ENCODE measurements at places on chromosomes 11 and 22.

DNA sequence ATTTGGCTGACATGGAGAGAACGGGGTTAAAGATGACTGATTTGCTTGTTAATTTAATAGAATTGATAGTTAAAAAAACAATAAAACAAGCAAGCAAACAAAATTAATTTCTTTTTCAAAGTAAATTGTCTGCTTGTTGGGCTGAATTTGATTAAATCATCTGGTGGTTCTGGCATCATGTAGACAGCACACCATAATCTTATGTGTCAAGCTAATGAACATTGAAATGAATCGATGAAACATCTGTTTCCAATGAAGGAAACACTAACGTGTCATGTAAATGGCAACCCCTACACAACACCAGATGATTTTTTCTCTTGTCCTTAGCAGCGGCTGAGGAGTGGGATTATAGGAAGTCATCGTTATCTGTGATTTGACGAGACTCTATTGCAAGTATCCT lies 399.6 kb upstream of the RAG2 start:
- no peak for DNase-seq

DNA sequence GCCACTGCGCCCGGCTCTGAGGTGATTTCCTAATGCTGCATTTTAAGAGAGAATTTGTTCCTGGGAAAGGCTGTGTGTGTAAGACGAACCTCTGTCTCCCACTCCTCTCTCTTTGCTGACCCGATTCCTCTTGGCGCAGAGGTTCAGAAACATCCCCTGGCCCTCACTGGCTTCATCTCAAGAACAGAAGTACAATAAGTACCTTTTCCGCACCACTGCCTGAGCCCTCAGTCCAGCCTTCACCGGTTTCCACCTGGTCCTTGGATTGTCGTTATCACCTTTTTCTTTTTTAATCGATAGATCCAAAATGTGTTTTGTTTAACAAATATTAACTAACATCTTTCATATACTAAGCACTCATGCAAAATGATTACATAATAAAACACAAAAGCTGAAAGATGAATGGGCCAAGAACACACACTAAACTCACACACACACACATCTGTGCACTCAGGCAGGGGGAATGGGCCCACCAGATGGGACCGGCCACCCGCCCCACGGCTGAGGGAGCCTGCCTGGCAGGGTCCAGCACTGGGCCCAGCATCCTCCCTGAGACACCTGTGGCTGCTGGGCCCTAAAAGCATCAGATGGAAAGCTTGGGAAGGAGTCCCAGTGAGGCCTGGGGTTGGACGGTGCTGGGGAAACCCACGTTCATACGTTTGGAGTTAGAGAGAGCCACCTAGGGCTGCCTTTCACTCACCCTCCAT lies 50.4 kb upstream of the A4GALT start:
- DNase-seq, result no peak

- no peak for DNase-seq
These were observed 298.7 kb upstream of the DDI1 start for GRCh38 chr11:103737747-103738146.

- no peak for DNase-seq
These were observed 9.2 kb downstream of the OR5A2 start for GRCh38 chr11:59417023-59417422.

GRCh38 chr11:117528097-117528721 lies 200.6 kb downstream of the CEP164 start:
- DNase-seq, result no peak

DNA sequence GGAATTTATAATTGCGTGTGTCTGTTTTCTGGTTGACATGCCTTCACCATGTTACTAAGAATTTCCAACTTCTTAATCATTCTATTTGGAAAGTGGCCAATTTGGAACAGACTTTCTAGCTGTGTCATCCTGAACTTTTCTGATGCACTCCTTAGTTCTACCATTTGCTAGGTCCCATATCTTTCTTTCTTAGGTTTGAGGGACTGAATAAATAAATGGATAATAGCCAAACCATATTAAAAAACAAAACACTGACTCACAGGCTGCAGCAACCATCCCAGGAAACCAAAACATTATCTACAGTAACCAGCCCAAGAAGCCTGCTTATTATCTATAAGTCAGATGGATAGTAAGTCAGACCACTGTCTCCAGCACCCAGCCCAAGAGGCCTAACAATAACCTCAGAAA lies 57.5 kb upstream of the PLET1 start:
- no peak for DNase-seq

GRCh38 chr22:19407649-19408606 lies 23.6 kb downstream of the HIRA start:
- no peak for DNase-seq

DNA sequence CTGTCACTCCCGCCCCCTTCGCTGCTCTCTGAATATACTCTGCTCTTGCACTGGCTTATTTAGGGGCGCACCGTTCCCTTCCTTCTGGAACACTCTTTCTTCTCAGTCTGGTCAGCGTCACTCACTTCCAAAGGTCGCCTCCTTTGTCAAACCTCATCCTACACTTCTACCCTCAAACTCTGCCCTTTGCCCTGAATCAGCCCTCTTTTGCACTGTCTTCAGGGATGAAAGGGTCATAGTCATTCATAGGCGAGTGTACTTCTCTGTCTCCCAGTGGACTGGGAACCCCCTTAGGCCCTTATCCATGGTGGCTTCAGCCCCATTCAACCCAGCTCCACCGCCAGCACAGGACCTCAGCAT lies 15.4 kb downstream of the MOGAT2 start:
- DNase-seq, result no peak

- DNase-seq, result no peak
These were observed 10.8 kb downstream of the SRRD start for GRCh38 chr22:26494506-26494905.

DNA sequence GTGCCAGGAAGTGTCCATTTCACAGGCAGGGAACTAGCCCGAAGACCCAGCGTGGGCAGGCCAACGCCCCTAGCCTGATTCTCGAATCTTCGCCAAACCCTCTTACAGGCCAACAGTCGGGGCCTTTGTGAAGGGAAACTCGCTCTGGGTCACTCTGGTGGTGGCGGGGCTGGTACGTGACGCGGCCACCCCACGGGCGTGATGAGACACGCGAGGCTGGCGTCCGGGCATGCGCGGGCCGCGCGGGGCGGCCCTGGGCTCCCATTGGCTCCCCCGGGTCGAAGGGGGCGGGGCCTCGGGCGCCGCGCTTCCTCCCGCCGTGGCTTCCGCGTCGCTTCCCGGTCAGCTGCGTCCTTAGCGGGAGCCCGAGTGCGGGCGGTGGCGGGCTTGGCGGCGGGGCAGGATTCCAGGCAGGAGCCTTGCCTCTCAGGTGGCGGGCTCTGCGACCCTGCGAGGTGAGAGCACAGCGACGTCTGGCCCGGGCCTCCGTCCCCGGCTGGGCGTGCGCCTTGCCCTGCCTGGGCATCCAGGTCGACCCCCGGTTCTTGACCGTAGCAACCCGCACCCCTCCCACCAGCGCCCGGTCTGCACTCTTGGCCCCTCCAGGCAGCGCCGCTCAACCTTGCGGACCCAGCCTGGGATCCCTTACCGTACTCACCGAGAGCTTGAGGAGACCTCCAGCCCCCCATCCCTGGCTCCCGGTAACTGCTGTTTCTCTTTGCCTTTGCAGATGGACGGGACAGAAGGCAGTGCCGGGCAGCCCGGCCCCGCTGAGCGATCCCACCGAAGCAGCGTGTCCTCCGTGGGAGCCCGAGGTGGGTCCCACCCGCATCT lies at the start of gene FRMD8:
Gene FRMD8, plus strand, starts transcription at position 331 of the 834 bp plus-strand sequence. Its CDS starts 400 bp downstream, at position 731.
- peak; percentile 61 for DNase-seq

GRCh38 chr22:35582861-35583670 lies 34.1 kb downstream of the MB start:
- no peak for DNase-seq

DNA sequence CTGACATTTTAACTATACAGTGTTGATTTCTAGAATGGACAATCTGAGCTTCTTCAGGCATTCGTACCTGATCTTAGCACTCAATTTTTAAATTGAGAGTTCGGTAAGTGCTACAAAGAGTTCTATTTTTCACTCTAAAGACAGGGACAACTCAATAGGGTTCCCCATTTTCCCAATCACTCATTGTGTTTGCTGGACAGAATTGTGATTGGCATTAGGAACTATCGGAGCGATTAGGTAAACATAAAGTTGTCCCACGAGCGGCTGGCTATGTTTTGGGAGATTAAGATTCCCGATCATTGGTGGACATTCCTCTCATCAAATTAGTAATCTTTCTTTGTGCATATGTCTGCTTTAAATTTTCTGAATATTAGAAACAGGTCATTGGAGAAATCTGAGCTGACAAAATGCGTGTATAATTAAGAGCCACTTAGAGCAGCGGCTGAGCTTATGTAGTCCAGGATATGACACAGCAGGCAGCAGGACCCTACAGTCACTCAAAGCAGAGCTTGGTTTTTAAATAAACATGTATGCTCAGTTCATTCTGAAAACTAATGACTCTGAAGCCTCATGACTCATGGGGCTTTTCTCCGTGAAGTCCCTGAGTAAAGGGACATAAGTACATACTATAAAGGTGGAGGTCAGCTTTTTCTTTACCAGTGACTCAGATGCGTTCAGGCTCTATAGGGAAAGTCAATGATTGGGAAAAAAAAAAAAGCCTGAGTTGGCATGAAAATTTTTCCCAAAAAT lies 109.4 kb downstream of the GRIA4 start:
- no peak for DNase-seq

- no peak for DNase-seq
These were observed 33.8 kb downstream of the SYT13 start for GRCh38 chr11:45252134-45252856.

DNA sequence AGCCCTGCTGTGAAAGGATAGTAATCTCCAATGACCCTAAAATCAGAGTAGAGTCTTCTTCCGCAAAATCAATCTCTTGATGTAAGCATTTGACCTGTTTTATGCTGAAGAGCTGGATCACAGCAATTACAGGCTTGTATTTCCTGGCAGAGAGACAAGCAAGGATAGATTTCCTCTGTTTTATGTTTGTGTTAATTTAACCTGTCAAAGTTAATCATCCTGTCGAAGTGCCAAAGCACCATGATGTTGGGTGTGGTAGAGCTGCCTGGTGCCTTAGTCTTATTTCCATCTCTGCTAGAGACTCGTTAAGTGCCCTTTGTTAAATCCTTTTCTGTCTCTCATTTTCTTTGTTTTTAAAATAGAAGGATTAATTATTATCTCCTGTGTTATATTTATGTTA lies 248.1 kb downstream of the CNTN5 start:
- DNase-seq, result no peak

DNA sequence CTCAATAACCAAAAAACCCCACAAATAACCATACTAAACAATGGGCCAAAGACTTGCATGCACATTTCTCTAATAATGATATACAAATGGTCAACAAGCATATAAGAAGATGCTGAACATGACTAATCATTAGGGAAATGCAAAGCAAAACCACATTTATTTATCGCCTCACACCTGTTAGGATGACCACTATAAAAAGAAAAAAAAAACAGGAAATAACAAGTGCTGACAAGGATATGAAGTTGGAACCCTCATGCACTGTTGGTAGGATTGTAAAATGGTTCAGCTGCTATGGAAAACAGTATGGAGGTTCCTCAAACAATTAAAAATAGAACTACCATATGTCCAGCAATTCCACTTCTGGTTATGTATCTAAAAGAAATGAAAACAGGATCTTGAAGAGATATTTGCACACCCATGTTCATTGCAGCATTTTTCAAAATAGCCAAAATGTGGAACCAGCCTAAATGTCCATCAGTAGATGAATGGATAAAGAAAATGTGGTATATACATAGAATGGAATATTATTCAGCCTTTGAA lies 66.2 kb downstream of the AMBRA1 start:
- no peak for DNase-seq

- no peak for DNase-seq
These were observed 21.8 kb upstream of the SMIM35 start for GRCh38 chr11:118108513-118108912.

DNA sequence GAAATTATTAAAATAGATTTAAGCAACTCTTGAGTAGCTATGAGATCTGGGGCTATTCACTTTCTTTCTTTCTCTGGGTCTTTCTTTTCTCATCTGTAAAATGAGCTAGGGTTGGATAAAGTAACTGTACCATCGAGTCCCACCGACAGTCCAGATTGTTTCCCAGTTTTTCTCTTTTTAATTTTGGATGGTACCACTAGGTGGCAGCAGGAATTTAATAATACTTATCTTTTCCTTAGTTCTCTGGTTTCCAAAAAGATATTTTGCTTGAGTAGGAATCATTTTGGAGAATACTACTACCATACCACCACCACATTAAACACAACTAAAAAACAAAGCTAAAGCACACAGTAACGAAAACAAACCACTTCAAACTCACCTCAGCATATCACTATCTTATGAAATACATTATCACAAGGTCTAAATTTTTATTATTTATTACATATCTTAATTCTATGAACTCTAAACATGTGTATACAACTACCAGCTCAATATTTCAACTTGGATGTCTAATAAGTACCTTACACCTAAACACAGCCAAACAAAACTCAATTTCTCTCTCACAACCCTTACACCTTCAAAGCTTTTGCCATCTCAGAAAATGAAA lies 584.0 kb downstream of the KCNA4 start:
- DNase-seq, result no peak

DNA sequence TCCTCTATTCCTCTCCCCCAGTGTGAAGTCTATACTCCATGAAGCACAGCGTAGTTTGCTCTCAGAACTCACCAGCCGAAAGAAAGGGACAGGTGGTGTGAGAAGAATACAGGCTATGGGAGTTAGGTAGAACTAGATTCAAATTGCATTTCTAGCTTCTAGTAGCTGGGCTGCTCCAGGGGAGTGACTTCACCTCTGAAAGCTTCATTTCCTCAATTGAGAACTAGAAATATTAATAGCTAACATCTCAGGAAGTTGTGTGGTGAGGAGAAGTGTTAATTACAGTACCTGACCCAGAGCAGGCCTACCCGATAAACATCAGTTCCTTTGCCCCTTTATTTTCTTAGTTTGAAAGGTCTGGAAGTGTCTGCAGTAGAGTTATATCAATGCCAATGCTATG lies 484.7 kb upstream of the TENM4 start:
- DNase-seq, result no peak

DNA sequence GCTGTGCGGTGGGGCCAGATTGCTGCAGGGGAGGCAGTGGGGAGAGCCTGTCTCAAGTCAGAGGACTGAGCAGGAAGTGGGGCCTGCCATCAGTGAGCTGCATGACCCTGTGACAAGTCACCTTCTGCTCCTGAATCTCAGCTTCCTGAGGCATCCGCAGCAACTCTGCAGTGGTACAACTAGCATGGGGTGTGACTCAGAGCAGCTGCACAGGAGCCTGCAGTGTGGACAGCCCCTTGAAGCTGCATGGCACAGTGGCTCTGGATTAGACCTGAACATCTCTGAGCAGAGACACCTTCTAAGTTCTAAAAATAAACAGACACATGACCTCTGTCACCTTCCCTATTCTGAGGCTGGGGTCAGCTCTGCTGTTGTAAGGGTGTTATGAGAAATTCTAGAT lies 18.0 kb downstream of the FAM227A start:
- DNase-seq, result no peak

- DNase-seq, result no peak
These were observed 297.1 kb downstream of the NELL1 start for GRCh38 chr11:20966489-20966888.

DNA sequence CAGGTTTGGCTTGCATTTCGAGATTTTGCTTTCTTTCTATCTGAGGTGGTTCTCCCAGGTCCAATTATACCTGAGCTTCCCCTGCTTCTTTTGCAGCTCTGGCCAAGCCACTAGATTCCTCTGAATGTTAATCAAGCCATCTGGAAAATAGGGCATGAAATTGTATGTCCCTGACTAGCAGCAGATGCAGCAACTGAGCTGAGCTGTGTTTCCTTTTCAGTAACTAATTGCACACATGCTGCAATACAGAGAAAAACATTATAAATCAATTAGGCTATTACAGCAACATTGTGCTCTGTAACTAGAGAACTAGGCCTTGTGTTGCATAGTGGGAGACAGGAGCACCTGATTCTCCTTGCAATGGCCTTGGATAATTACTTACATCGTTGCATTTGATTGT lies 408.3 kb downstream of the ETS1 start:
- DNase-seq, result no peak
